Muscle of leg (tissue), 16 donors: ENCODE measurements at places on chromosomes 5 and 9. TPM values are rescaled to one million over a fixed set of nuclear protein-coding genes. Genes with fewer than 3 reads are reported as not detected.

Gene ECM2
- 16.0 TPM for total RNA-seq

- no peak for DNase-seq
Measured at GRCh38 chr5:166909040-166909439, 1382.4 kb upstream of the WWC1 start.

DNA sequence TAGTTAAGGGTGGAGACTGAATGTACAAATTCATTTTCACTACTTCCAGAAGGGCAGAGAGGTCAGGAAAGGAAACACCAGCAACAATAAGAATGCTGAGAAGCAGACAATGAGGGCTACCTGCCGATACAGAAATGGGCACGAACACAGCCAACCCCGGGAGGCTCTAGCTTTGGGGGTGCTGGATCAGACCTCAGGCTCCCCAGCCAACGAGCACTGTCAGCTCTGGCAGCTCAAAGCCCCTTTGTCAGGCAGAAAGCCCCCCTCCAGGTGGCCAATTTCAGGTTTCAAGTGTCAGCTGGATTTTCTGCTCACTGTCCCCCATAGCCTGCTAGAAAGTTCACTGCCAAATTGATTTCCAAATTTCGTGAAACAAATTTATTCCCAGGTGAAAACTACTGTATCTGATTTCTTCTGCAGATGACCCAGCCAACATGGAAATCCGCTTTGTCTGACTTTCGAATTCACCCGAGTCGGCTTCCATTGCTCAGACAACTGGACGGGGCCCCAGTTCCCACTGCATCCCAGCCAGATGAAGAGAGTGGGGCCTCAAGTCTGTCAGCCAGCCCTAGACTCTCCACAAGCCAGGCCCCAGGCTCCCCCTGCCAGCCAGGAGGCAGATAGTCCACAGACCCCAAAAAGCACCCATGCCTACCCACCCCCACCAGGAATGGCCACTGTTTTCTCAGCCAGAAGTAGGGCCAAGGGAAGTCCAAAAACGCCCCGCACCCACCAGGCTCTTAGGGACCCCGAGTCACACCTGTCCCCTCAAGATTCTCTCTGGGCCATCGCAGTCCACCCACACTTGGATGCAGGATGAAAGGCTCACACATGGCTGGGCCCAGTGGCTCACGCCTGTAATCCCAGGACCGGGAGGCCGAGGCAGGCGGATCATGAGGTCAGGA, 96.5 kb upstream of the PHYKPL start:
- DNase-seq: peak; percentile 86

DNA sequence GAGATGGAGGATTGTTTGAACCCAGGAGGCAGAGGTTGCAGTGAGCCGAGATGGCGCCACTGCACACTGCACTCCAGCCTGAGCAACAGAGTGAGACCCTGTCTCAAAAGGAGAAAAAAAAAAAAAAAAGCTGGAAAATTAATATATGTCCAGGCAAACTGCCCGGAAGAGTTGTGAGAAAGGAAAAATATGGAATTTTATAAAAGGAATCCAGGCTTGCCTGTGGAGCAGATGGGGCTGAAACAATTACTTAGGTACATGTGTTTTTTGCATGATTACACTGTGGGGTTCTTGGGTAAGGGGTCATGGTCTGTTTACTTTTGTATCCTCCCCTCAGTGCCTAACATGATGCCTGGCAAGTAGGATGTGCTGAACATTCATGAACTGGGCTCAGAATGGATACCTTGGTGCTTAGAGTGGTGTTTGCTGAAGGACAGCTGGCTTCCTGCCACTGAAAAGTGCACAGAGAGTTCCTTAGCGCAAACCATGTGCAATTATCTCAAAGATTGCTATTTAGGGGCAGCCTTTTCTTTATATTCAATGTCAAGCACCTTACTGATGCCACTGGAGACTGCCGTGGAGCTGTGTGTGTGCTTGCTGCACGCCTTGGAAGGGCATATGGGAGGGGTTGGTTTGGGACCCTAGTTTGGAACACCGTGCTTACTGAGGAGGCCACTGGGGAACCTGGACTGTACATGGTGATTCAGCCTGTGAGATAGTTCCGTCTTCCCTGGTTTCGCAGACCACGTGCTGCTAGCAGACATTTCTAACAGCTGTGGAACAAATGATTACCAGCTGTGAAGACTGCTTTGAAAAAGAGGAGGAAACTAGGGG, 78.4 kb downstream of the MAP1B start:
- DNase-seq: peak; percentile 96

DNA sequence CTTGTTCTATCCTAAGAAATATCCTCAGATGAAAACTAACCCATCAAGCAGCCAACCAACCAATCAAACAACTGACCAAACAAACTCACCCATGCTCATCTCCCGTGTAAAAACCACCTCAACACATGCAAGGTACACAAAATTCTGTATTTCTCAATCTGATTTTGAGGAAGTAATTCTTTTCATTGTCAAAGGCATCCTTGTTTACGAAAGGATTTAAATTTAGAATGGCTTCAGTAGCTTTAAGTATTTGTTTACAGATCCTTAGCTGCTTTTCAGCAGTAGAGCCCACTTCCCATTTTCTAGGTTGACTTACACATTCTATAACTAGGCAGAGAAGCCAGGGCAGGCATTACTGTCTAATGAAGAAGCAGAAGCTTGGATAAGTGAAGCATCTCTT, 78.6 kb downstream of the NTRK2 start:
- DNase-seq: no peak

GRCh38 chr5:167982-168660, 23.2 kb upstream of the LRRC14B start:
- DNase-seq: peak; percentile 72

GRCh38 chr9:92710368-92710767, 40.4 kb upstream of the IPPK start:
- no peak for DNase-seq

GRCh38 chr5:167708449-167708848, 583.0 kb upstream of the WWC1 start:
- no peak for DNase-seq

DNA sequence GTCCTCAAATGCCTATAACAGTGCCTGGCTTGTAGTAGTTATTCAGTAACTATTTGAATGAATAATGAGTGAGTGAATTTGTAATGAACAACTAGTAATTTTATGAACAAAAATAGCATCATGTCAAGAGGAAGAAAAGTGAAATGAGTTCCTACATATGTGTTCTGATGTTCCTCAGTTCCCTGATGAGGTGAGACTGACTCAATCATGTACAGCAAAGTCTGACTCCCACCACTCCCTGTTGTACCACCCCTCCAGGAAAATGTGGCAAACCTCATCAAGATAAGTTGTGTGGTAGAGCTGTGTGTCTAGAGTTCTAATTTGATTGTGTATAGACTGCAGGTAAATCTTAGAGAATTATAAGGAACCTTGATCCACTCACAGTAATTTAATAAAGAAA, 201.6 kb downstream of the GOLPH3 start:
- DNase-seq: no peak

GRCh38 chr5:96227957-96228356, 205.1 kb downstream of the PCSK1 start:
- DNase-seq: no peak

Gene IL33
- 27.4 TPM for total RNA-seq

- peak; percentile 92 for DNase-seq
Measured at GRCh38 chr9:94945197-94946144, 219.0 kb downstream of the AOPEP start.

- DNase-seq: no peak
Measured at GRCh38 chr5:127969651-127970050, 113.9 kb upstream of the SLC12A2 start.

DNA sequence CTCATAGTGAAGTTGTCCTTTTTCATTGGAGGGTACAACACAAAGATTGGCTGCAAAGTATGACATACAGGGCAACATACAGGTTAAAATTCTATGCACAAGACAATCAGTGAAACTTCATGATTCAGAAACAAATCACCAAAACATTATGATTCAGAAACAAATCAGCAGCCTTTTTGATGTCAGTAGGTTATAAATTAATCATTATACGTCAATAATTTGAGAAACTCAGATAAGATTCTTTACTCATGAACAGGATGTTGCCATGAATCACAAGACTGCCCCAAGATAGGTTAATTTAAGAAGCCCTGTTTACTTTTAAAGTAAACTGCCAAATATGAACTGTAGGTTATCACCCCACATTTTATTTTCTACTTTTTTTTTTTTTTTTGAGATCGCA, 62.2 kb upstream of the IL33 start:
- DNase-seq: no peak

Gene CDH10
- 0.35 TPM for total RNA-seq

DNA sequence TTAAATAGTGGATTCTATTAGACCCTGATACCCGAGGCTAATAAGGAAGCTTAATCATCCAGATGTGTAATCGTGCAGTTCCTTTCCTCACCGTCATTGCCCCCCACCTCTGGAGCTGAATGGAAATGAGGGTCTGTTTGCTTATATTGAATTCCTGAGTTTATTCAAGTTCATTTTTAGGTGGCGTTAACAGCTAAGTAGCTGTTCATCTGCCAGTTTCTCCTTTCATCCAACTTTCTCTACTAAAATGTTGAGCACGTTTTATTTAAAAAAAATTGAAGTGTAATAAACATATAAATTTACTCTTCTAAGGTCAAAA, 291.0 kb downstream of the DOCK8 start:
- DNase-seq: no peak

Gene LMNB1
- total RNA-seq: 32.4 TPM

DNA sequence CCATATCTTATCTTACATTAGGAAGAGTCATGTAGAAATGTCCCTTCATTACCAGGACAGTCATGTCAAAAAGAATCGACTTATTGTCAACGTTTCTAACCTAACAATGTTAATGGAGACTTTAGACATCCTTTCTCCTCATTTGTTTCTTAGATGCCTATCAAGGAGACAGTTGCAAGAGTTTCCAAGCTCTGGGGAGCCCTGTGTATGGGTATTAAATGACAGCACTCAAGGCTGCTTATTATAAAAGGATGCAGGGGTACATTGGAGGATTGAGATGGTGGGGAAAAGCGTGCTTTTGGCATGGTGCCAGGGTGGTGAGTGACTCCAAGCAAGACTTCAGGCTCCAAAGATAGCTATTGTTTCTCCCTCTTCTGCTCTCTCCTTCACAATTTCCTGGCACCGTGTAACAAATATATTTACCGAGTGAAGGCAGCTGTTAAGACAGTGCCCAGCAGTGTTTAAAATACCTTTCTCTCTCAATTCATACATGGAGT, 461.3 kb upstream of the CLINT1 start:
- peak; percentile 49 for DNase-seq

GRCh38 chr5:169151051-169151805, 149.7 kb downstream of the SLIT3 start:
- DNase-seq: peak; percentile 72

Gene C9orf152
- total RNA-seq: not detected

DNA sequence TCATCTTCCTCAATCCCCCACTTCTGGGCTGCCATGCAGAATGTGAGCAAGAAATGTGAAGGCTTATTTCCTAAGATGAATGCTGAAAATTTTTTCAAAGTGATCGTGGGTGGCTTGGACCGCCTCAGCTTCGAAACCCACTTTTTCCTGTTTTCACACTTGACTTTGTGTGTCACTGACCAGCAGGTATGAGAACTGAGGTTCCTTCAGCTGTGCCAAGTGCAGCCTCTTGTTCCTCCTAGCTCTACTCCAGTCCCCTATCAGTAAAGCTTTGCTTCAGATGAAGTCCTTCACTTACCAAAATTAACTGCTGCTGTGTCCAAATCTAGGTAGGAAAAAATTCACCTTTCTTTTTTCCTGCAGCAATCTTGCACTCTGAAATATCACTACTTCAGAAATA, 382.6 kb downstream of the DTWD2 start:
- no peak for DNase-seq

Gene FRMD3
- total RNA-seq: 34.1 TPM

Gene HAPLN1
- total RNA-seq: 0.31 TPM

Gene OTP
- not detected for total RNA-seq
